Thoracic aorta (tissue), 2 donors: ENCODE measurements at places on chromosomes 1 and 21.

GRCh38 chr1:59511476-59512465, 214.9 kb downstream of the FGGY start:
- no peak for DNase-seq

DNA sequence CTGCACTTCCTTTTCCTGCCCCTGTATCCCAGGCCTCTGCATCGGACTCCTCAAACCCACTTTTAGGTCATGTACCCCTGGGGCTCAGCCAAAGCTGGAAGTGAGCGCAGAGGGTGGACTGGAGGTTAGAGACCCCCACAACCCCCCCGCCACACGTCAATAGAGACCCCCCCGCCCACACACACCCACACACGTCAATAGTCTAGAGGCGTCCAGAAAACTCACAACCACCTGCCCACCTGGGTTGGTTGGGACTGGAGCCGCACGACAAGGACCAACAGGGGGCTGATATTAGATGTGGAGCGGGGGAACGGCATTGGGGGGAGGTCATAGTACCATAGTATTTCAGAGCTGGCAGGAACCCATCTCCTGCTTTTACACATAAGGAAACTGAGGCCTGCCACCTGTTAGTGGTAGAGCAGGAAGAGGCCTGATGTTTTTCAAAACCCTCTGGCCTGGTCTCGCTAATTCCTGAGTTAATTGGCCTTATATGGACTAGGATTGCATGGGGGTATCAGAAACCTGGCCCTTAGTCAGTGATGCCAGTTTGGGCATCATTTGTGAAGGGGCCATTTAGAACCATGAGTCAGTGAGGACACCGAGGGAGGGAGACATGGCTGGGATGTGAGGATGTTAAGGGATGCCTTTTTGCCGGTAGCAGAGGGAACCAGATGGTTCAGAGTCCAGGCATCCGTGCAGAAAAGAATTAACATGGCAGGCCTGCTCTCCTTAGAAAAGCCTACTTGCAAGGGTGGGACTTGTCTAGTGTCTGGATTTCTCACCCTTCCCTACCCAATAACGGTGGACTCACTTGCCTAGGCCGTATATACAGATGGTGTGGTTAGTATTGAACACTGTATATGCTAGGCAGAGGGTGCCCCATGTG, 1.1 kb downstream of the NENF start:
- DNase-seq, result no peak

- DNase-seq, result no peak
These were observed 23.6 kb upstream of the ABCB10 start for GRCh38 chr1:229582011-229582694.

DNA sequence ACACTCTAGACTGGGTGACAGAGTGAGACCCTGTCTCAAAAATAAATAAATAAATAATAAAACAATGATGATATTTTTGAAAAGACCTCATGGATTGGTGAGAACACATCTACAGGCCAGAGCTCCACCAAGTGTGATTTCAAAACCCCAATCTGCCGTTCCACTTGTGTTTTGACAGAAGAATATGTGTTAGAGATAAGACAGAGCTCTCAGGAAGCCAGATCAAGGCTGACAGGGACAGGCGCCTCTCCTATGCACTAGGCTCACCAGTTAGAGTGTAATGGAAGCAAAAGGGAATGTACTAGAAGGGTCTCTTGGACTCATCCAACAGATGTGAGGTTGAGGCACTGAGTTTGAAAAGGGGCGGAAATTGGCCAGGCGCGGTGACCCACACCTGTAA, 110.7 kb upstream of the ERRFI1 start:
- no peak for DNase-seq

GRCh38 chr1:19771350-19771749, 28.4 kb downstream of the TMCO4 start:
- no peak for DNase-seq

- DNase-seq, result no peak
These were observed 19.7 kb upstream of the PRSS38 start for GRCh38 chr1:227795732-227796131.

DNA sequence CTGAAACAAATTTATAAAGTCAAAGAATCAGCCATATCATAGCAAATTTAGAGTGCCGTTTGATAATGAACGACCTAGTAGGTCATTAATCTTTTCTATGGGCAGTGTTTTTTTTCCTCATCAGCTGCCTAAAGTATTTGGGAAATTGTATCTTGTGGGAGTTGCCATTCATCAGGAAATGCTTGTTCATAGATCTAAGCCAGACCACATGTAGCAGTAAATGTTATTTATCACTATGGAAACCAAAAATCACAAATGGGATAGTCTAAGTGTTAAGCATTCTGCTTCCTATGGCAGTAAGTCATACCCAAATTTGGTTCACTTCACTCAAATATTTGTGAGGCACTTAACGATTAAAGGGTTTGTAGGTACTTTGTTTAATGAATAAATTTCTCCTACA, 52.9 kb downstream of the LRRC8D start:
- no peak for DNase-seq

DNA sequence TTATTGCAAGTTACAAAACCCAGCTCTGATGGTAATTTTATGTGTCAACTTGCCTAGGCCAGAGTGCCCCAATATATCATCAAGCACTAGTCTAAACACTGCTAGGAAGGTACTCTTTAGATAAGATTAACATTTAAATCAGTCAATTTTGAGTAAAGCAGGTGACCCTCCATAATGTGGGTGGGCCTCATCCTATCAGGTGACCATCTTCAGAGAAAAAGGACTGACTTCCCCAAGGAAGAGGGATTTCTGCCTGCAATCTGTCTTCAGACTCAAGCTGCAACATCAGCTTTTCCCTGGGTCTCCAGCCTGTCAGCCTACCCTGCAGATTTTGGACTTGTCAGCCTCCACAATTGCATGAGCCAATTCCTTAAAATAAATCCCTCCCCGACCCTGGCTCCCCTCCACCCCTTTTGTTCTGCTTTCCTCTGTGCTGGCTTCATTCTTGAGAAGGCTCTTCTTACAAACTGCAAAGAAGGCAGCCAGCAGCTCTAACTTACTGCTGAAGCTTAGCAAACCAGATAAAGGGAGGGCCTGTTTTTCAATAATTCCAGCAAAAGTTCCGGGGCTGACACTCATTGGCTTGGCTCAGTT, 56.4 kb upstream of the RUNX3 start:
- no peak for DNase-seq

GRCh38 chr1:50930193-50930592, 29.9 kb downstream of the FAF1 start:
- DNase-seq, result no peak

- no peak for DNase-seq
These were observed 14.9 kb downstream of the SH2D1B start for GRCh38 chr1:162397039-162397448.

- DNase-seq, result no peak
These were observed 1.8 kb upstream of the CDKN2C start for GRCh38 chr1:50968158-50968820.

DNA sequence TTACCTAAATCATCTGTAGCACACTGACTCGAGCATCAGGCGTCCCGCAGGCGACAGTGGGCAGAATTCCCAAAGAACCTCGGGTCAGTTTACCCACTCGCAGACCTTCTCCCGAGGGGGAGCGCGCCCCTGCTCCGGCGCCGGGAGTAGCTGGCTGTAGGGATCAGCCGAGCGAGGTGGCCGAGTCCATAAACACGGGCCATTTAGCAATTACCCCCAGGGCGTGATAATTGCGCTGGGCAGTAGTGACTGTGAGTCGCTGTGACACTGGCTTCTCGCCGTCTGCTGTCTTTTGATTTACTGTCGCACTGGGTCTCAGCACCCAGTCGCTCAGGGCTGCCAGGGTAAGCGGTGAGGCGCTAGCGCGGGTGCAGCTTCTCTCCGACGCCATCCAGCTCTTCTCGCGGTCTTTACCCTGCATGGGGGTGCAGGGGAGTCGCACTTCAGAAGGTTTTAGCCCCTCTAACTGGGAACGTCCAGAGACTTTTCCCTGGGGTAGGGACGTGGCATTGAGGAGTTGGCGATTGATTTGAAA, 16.2 kb downstream of the HLX start:
- no peak for DNase-seq

DNA sequence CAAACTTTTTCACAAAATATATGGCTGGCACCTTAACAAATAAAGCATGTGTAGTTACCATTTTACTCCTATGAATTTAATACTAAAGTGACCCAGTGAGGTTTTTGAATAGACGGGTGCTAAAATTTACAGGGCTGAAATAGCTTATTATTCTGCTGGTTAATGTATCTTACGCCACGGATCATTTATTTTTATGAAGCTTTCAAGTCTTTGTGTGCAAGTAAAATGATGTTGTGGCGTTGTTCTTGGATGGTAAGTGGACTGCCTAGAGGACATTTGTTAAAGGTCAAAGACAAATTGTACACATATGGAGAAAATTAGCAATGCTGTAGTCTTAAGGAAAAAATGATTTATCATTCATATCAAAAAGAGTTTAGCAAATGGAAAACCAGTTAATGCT, 22.8 kb downstream of the INSL5 start:
- no peak for DNase-seq

DNA sequence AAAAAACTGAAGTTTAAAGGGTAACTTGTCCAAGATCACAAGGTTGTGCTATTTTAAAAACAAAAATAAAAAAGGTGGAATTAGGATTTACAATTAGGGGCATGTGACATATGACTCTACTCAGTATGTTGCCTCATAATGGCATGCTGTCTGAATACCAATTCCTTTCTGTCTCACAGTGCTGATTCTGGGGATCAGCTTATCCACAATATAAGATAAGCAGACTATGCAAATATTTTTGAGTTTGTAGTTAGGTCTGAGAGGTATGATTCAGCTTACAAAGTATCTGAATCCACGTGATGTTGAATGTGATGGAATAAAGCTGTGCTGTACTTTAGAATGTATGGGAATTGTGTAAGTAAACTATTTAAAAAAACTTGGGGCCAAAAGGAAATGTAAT, 216.6 kb downstream of the HHIPL2 start:
- no peak for DNase-seq

DNA sequence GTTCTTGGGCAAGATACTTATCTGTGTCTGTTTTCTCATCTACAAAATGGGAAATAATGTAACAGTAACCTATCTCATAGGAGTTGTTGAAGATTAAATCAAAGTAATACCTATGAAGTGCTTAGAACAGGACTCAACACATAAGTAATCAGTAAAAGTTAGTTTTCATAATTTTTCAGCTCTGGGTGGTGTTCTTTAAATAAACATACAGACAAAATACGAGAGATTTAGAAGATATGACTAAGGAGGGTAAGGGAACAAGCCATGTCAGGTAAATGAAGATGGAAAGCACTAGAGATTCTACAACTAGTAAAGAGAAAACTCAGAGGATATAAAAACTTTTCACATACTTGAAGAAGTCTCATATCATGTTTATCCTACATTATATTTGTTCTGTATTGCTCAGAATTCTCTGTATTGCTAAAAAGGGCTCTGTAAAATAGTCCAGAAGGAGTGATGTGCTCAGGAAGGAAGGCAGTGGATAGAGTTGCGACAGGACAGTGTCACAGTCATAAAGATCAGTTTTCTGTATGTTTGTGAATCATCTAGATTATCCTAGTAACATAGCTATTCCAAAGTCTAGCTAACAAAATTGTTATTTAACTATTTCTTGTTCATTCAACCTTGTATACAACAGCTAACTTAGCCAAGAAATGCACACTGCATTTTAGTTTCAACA, 16.0 kb downstream of the LIN9 start:
- no peak for DNase-seq

DNA sequence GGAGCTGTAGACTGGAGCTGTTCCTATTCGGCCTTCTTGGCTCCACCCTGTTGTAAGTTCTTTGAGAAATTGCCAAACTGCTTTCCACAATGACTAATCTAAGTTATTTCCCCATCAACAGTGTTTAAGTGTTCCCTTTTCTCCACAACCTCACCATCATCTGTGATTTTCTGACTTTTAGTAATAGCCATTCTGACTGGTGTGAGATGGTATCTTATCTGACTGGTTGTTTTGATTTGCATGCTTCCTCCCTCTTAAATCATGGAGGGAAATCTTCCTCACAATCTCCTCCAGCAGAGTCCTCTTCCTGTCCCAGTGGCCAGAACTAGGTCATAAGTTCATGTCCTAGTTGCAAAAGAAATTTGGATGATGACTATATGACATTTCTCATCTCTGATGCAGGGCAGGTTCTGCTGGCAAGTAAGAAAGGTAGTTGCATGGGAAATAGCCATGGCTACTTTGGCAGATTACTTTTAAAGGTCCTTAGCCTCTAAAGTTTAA, 294.0 kb downstream of the LRRC40 start:
- DNase-seq, result no peak

DNA sequence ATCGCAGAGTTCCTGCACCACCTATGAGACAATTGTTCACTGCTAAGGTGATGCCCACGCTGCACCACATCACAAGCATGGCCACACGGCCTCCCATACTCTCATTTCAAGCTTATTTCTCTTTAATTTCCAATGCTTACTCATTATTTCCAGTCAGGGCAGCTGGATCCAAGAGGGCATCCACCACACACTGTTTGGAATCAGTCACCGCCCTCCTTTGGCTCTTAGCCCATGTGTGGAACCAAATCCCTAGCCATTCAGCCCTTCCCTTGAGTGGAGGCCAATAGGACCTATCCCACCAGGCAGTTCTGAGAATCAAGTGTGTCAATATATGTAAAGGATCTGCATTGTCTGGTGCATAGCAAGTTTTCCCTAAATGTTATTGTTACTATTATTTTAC, 26.3 kb upstream of the PALMD start:
- no peak for DNase-seq

DNA sequence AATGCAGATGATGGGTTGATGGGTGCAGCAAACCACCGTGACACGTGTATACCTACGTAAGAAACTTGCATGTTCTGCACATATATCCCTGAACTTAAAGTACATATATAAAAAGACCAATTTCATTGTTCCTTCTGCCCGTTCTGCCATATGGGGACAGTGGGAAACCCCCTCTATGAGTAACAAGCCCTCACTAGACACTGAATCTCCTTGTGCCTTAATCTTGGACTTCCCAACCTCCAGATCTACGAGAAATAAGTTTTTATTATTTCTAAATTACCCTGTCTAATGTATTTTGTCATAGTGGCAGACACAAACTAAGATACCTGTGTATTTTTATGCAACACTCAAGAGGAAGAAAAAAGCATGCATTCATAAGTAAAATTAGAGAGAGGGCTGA, 10.0 kb downstream of the GBP7 start:
- DNase-seq, result no peak

DNA sequence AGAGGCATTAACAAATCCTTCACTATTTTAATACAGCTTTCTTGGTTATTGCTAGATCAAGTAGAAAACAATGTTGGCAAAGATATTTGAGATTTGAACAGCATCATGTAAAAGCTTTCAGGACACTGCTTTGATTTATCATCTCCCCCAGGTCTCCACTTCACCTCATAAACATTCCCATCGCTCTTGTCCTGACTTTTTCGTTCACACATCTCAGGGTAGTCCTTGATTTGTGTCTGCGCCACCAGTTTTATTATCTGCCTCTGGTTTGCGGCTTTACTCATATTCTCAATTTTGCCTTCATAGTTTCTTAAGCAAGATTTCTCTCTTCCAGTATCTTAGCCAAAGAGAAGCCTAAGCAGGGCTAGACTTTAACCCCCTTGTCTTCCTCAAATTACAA, 63.5 kb upstream of the ROR1 start:
- DNase-seq, result no peak

DNA sequence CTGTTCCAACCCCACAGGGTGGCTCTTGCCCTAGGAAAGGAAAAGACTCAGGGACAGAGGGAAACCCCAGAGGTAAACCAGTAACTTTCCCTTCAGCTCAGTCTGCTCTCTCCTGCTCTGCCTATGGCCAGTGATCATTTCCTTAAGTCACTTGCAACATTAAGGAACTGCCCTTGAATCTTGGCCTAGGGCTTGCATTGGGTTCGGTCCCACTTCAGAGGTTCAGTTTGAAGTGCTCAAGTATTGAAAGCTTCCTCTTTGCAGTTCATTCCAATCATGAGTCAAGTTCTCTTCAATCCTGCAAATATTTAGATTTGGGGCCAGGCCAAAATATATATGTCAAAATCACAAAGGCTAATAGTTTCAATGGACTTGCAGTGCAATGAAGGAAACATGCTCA, 97.7 kb upstream of the IRF2BP2 start:
- DNase-seq, result no peak
